Hepatocyte (in vitro differentiated cells): ENCODE measurements at places on chromosomes 7 and 10.
A peak's percentile ranks its signal among the peaks of the same experiment; 100 is the strongest.

- peak overlapping the region; percentile 58 for H3K27ac ChIP-seq
- no peaks in the 10 kb centered on the region for H3K4me1 ChIP-seq
- H3K4me3 ChIP-seq: no peak overlapping the region
- peak; percentile 45 for DNase-seq
These were observed 48.4 kb downstream of the SHH start for GRCh38 chr7:155763691-155764437.

DNA sequence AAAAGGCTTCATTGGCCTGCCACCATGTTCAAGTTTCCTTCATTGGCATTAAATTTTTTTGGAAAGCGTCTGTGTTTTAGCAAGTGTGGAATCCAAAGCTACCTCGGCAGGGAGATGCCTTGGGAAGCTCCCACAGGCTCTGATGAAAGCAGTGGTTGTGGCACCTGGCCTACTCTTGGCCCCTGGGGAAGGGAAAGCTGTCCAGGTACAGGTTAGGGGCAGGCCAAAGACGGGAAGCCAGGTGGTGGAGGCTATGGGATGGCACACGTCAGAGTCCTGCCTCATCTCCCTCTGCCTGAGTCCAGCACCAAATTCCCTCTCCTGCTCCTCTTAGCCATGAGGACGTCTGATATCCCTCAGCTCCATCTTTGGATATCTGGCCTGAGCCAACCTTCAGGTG lies 49.7 kb downstream of the C10orf120 start:
- H3K27ac ChIP-seq: no peak overlapping the region
- no peaks in the 10 kb centered on the region for H3K4me1 ChIP-seq
- H3K27me3 ChIP-seq: peaks cover 12% of the 10 kb centered on the region
- H3K36me3 ChIP-seq: no peaks in the 10 kb centered on the region

DNA sequence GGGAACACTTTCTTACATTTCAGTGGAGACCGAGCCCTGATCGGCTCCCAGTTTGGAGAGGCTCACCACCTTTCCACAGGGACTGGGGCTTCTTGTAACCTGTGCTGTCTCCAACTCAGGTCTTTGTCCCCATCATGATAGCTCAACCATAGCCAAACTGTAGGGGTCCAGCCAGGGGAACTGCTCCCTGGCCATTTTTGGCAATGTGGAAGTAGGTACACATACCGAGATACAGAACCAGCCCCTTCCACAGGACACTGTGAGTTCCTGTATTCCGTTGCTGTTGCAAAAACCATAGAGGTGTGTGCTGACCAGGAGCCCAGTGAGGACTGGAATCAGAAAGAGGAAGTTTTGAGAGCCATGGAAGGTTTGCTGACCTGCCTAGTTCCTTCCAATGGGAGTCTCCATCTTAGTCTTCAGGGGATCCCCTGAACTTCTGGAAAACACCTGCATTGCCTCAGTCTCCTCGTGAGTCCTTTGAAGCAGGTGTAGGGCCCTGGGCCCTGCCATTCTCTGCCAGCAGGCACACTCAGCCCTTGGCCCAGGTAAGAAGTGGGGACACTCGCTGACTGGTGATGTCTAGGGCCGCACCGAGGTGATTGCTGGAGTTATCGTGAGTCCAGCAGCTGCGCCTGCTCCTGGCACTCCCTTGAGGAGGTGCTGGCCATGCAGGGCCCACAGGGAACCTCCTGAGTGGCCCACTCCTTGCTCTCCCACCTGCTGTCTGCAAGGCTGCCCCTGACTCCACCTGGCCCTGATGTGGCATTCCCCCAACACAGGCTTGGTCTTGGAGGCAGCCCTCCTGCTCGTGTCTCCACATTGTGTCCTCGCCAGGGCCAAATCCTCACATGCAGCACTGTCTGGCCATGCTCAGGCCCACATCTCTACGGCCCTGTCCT lies 11.2 kb downstream of the WDFY4 start:
- no peaks in the 10 kb centered on the region for H3K27me3 ChIP-seq
- no peak overlapping the region for H3K27ac ChIP-seq
- no peak for DNase-seq
- H3K4me1 ChIP-seq: no peaks in the 10 kb centered on the region
- no peak overlapping the region for H3K4me3 ChIP-seq
- H3K36me3 ChIP-seq: no peaks in the 10 kb centered on the region

DNA sequence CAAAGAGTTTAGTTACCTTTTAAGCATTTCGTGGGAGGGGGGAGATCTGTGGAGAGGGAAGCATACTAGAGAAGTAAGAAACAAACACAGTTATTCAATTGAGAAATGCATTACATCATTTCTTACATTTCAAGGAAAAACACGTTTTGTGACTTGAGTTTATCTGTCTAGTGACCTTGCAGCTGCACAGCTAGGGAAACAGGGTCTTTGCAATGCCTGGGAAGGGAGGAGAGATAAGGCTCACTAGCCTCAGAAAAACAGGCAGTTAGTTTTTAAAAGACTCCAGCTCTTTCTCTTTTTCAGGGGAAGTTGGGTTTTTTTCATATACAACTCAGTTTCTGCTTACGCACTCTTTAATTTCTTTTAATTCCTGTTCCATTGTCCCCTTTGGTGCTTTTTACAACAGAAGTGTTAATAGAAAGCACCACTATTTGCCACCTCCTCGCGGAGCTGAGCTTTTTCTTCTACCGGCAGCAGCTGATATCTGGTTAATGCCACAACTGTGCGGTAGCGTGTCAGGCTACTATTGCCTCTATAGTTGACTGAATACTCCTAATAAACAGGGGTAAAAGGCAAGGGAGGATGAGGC lies 5.6 kb downstream of the CYP3A43 start:
- no peaks in the 10 kb centered on the region for H3K27me3 ChIP-seq
- DNase-seq: peak; percentile 31
- H3K4me3 ChIP-seq: no peak overlapping the region
- H3K4me1 ChIP-seq: peaks cover 20% of the 10 kb centered on the region

DNA sequence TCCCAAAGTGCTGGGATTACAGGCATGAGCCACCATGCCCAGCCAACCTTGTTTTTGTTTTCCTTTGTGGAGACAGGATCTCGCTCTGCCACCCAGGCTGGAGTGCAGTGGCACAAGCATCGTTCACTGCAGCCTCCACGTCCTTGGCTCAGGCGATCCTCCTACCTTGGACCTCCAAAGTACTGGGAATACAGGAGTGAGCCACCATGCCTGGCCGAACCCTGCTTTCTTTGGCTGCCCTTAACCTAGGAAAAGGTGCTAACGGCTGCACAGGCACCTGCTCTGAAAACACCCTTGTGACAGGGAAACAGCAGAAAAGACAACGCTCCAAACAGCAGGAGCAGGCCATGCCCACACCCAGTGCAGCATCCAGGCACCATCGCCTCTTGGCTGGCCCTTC lies 71.9 kb downstream of the OAT start:
- no peak for DNase-seq
- no peak overlapping the region for H3K27ac ChIP-seq
- no peak overlapping the region for H3K4me3 ChIP-seq
- H3K27me3 ChIP-seq: no peaks in the 10 kb centered on the region
- H3K4me1 ChIP-seq: no peaks in the 10 kb centered on the region

DNA sequence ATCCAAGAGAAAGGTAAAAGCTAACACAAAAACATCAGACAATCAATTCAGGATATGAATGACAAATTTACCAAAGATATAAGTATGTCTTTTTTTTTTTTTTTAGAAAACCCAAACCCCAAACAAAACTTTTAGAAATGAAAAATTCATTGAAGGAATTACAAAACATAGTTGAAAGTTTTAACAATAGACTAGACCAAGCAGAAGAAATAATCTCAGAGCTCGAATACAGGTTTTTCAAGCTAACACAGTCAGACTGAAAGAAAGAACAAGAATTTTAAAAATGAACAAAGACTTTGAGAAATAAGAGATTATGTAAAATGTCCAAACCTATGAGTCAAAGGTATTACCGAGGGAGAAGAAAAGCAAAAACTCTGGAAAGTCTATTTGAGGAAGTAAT lies 198.3 kb upstream of the SLC26A5 start:
- no peak overlapping the region for H3K27ac ChIP-seq

DNA sequence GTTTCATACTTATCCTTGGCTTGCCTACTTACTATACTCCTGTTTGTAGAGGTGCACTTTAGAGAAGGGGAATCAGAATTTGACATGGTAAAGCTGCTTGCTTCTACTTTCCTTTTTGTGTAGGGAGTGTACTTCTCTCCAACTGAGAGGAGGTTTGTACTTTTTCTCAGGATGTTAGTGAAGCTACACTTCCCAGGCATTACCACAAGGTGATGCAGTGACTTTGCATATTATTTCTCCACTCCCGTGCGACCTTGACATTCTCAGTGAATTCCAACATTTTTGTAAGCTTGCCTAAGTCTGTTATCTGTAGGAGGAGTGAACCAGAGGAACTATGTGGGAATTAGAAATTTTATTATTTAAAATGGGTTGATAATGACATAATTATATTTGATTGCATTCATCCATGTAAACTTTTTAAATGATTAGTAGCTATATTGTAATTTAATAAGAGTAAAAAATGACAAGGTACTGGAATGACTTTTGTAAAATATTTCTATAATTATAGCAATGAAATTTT lies 5.2 kb downstream of the TAX1BP1 start:
- H3K36me3 ChIP-seq: peaks cover 6% of the 10 kb centered on the region
- peak; percentile 72 for DNase-seq
- peaks cover 32% of the 10 kb centered on the region for H3K4me1 ChIP-seq
- no peak overlapping the region for H3K4me3 ChIP-seq
- no peaks in the 10 kb centered on the region for H3K27me3 ChIP-seq

DNA sequence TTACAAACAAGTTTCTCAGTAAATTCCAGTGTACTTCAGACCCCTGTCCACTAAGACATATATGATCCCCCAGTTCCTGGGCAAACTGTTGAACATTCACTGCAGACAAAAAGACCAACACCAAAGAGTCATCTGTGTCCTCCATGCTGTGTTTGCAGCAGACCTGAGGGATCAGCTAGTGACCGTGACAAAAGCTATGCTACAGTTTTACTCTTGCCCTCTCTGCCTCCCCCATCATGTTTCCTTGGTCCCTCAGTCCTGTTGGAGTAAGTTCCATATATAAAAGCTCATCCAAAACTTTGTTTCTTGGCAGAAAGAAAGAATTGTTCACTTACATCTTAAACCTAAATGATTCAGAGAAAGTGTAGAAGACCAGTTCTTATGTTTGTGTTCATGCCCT lies 56.1 kb downstream of the PODXL start:
- H3K4me3 ChIP-seq: no peak overlapping the region
- no peaks in the 10 kb centered on the region for H3K27me3 ChIP-seq
- peaks cover 10% of the 10 kb centered on the region for H3K4me1 ChIP-seq
- H3K36me3 ChIP-seq: no peaks in the 10 kb centered on the region
- no peak for DNase-seq

DNA sequence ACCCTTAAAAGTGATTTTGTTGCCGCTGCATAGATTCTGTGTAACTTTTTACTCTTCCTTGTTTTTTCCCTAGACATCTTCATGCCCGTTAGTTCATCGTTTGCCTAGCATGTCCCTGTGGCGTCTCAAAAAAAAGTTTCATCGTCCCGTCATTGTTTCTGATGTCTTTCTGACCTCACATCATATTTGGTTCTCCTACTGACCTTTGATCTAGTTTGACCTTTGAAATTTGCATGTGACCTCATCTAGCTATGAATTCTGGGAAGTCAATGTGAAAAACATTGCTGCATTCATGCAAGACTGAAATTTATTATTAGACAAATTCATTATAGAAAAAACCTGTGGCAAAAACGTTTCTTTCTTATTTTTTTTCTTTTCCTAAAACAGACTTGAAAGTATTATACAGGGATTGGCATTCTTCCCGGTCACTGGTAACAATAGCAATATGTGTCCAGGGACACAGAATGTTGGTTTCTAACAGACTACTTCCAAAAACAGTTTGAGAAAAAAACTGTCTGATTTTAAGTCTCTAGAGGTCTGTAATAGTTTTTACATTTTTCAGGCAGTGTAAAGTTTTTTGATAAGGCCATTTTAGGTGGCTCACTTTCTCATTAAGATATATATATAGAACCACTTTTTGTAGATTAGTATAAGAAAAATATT lies 280.9 kb downstream of the USP6NL start:
- H3K27me3 ChIP-seq: no peaks in the 10 kb centered on the region
- DNase-seq: no peak
- no peak overlapping the region for H3K4me3 ChIP-seq
- H3K27ac ChIP-seq: no peak overlapping the region
- no peaks in the 10 kb centered on the region for H3K36me3 ChIP-seq

GRCh38 chr7:149830997-149831740 lies 7.0 kb upstream of the ZNF862 start:
- no peaks in the 10 kb centered on the region for H3K27me3 ChIP-seq
- no peaks in the 10 kb centered on the region for H3K4me1 ChIP-seq
- no peak overlapping the region for H3K4me3 ChIP-seq
- H3K27ac ChIP-seq: no peak overlapping the region

DNA sequence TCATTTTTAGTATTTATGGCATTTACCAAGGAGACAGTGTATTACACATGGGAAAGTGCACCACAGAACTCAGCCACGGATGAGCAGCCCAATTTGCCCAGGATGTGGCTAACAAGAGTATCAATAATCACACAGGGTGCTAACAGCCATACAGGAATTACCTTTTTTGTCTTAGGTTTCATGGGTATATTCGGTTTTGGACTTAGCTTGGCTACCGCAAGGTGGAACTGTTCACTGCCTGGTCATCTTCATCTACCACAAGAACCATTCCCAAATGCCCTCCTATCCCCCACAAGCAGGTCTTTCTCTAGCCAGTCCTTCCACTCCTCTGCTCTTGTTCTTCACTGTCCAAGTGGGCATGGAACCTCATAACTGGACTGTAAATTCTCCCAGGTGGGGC lies 6.0 kb downstream of the PDLIM1 start:
- no peaks in the 10 kb centered on the region for H3K36me3 ChIP-seq
- DNase-seq: no peak
- no peak overlapping the region for H3K4me3 ChIP-seq
- H3K4me1 ChIP-seq: peaks cover 39% of the 10 kb centered on the region
- no peaks in the 10 kb centered on the region for H3K27me3 ChIP-seq

DNA sequence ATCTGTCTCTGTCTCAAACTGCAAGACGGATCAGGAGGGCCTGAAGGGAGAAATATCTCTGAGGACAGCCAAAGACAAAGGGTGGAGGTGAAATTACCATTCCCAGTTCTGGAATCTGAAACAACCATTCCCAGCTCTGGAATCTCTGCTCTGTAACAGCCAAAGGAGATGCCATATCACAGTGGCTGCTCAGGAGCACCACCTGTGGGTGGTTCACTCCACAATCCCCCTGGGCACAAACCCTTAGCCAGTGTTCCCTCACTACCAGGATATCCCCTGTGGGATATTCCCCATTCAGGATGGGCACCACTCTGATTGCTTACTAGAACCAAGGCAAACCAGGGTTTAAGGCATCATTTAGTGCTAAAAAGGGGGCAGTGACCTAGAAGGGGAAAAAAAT lies 199.0 kb downstream of the HTR7 start:
- no peak overlapping the region for H3K27ac ChIP-seq
- H3K4me3 ChIP-seq: no peak overlapping the region
- no peaks in the 10 kb centered on the region for H3K4me1 ChIP-seq
- H3K36me3 ChIP-seq: no peaks in the 10 kb centered on the region
- no peaks in the 10 kb centered on the region for H3K27me3 ChIP-seq

DNA sequence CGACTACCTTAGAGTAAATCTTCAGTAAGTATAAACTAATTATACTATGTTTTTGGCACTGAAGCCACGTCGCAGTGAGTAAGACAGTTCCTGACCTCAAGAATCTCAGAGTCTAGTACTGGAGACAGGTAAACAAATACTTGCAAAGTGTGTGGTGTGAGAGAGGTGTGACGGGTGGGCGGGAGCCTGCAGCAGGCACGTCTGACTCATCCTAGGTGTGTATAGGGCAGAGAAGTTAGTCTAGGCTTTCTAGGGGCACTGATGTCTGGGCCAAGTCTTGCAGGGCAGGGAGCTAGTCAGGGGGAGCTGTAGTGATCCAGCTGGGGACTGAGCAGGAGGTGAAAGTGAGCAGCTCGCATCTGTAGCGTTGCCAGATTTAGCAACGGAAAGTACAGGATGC lies 35.9 kb upstream of the SFTPD start:
- peak; percentile 63 for DNase-seq
- no peak overlapping the region for H3K27ac ChIP-seq
- no peaks in the 10 kb centered on the region for H3K36me3 ChIP-seq
- H3K4me1 ChIP-seq: no peaks in the 10 kb centered on the region
- peaks cover 19% of the 10 kb centered on the region for H3K27me3 ChIP-seq
- H3K4me3 ChIP-seq: no peak overlapping the region
